ENCODE measurements at places on chromosomes 4 and X.
A peak's percentile ranks its signal among the peaks of the same experiment; 100 is the strongest.

DNA sequence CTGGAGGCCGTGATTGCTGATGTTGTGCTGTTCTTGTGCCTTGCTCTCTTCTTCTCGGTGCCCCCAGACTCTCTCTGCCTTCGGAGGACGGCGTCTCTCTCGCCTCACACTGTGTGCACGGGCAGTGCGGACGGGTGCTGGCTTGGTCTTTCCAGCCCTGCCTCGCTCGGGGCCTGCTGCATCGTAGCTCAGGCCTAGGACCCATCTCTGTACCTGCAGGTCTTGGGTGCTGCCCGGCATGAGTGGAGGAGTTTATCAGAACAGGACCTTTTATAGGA lies 18.2 kb downstream of the RGS12 start:
- DNase-seq: no peak

GRCh38 chrX:11188664-11189063 lies 77.5 kb downstream of the HCCS start:
- peak; percentile 48 for DNase-seq

- no peak for DNase-seq
Observed at GRCh38 chr4:104413487-104413886, 81.2 kb downstream of the CXXC4 start.

- no peak for DNase-seq
Observed at GRCh38 chr4:86717651-86718050, 123.5 kb downstream of the PTPN13 start.

DNA sequence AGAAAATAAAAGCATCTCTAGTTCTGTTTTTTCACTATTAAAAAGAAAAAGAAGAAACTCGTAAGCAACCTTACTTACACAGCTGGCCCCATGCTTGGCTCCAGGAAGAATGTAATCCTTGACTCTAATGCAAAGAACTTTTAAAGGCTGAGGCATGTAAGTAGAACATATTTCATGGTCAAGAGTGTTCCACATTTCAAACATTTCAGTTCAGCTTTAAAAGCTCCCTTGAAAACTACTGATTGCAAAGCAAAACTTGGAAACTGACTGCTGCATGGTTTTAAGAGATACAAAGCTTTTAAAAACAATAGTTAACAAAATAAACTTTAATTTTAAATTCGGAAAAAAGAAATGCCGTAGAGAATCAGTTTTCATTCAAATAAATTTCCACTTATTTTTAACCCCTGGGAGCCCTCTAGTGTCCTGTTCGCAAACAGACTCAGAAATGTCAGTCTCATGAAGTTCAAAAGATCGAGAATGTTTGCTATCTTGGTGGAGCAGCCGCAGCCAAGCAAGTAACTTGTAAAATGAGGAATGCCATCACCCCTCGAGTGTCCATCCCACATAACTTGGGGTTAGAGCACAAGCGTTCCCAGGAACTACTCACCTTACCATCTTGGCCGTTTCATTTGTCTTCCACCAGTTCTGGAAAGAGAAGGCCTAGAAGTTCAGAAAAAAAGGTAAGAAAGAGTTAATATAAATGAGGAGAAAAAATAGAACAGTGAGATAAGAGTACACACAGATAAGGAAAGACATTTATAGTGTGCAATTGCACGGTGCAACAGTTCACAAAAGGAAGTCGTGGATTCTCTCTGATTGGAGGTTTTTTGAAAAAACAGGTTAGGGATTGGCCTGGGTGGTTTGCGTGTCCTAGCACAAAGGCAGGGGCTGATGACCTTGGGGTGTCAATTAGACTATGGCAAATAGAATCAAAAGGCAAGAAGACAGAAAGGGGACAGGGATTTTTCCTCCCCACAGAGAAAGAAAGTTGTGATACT lies at the start of gene GASK1B:
GASK1B (minus strand) TSS at position 765 of the 998 bp plus-strand sequence. CDS start 1,650 bp downstream, outside the sequence.
- peak; percentile 74 for DNase-seq

DNA sequence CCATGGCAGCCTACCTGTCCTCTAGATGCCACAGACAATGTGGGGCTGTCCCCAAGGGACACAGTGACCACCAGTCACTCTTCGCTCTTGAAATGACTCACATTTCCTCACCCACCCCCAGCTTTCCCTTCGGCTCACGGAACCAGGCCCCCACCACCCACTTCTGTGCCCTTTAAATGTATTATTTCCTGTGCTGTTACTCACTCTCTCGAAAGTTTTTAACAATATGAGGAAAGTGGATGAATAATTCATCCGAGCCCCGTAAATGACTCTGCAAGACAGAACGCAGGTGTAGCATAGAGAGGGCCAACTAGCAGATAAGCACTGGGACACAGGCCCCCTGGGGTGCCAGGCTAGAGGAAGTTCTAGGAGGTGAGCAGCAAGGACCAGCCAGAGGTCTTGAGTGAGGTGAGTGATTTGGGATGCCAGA lies 179.5 kb upstream of the TBL1X start:
- no peak for DNase-seq

DNA sequence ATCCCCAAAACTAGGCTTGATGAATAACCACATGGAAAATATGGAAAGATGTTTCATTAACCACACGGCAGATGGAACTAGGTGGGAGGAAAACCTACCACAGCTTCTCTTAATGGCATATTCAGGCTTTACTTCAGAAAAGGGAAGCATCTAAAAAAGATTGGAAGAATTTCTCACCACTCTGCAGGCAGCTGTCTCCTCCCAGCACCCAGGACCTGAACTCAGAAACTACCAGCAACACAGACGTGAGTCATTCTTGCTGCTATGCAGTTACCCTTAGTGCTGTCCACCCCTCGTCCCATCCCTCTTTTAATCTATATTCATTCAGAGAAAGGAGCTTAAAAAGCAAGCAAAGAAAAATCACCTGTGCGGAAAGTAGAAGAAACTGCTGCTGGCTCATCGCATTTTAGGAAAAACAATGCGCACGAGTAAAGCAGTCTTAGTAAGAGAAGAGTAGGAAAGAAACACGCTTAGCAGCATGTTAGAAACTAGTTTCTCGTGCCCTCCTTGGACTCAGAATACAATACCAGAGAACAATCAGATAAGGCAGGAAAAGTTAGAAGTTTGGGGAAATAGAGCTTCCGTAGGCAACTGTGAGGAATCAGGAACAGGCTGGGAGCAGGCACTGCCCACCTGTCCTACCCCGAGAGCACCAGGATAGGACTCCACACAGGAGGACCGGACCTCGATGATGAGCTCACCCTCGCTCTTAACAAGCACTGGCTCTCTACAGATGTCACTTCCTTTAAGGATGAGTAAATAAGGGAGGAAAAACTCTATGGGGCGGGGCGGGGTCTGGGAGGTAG lies 48.1 kb upstream of the ENPP6 start:
- peak; percentile 69 for DNase-seq

GRCh38 chrX:43540318-43540717 lies 115.8 kb upstream of the MAOA start:
- no peak for DNase-seq

DNA sequence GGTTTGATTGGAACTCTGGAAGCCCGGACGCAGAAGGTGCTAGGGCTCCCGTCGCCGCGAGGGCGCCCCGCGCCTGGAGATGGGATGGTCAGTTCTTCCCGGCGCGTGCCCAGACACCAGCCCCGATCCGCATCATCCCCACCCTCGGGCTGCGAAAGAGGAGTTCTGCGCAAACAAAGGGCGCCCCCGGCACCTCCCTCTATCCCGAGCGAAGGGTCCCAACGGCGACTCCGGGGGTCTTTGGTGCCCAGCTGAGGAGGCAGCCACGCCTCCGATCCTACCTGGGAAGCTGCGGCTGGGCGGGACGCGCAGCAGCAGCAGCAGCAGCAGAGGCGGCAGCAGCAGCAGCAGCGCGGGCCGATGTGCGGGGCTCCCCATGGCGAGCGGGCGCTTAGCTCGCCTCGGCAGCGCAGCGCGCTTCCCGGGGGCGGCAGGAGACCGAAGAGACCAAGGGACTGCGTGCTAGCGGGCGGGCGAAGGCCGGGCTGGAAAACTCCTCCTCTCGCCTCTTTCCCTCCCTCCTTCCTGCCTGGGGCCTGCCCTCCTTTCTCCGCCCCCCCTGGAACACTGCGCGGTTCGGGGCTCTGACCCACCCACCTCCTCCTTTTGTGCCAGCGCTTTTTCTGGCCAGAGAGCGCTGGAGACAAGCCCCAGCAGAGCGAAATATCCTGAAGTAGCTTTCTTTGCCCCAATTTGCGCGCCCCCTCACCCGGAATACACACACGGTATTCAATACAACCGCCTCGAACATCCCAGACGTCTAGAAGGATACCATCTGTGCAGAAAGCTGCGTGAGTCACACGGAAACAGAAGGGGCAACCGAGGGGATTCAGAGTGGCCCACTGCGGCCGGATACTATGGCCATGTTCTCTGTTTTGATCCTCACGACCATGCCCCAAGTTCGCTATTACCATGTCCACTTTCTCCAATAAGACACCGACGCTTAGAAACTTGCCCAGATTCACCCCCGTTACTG lies at the start of gene SRPX:
SRPX (minus strand) TSS at position 457 of the 976 bp plus-strand sequence; CDS start at position 378, 79 bp downstream.
- DNase-seq: peak; percentile 25

GRCh38 chrX:116204932-116205331 lies 34.4 kb downstream of the AGTR2 start:
- peak; percentile 3 for DNase-seq

- peak; percentile 90 for DNase-seq
Observed at GRCh38 chr4:129358571-129358970, 262.6 kb downstream of the C4orf33 start.

DNA sequence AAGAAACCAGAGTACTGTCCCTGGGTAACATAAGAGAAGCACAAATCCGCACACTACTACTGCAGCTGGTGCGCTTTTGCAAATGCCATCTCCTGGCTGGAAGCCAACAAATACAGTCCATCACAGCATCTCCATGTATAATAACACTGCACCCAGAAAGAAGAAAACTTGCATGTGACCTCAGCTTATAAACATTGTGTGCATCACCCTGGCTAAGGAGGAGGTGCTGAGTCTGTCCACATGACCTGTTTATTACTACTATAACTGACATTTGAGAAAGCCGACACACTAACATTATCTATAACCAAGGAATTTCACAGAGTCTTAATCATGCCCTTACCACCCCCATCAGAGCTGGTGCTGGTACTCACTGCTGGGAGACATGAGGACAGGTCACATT lies 516.8 kb downstream of the CFAP47 start:
- DNase-seq: no peak

DNA sequence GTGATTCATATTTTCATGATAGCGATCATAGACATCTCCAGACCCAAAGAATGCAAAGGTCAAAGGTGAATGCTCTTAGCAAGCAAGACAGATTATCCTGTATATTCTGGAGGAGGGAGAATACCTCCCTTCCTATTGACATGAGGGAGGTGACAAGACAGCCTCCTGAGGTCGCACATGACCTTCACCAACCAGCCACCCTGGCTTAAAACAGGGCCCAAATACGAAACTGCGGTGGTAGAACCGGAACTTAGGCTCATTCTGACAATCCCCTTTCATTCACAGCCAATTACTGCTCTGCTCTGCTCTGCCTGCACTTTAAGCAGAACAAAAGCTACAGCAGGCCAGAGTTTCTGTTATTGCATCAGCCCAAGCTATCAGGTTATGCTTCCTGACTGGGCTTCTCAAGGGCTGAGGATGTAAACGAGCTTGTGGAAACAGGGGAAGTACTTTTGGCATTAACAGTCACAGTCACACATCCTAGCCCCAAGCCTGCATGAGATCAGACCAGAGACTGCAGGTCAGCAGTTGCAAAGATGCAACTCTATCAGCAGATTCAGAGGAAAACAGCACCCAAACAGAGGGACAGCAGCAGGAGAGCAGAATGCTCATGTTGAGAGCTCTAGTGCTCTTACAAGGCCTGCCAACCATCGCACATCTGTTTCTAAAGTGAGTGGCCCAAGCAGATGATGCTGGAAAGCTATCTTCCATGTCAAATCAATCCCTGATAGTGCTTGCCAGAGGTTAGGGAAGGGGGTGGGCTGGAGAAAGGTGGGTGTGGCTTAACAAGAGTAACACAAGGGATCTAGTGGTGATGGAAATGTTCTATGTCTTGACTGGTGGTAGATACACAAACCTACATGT lies 51.3 kb upstream of the MAP3K15 start:
- peak; percentile 73 for DNase-seq

- DNase-seq: no peak
Observed at GRCh38 chr4:11250510-11250909, 178.2 kb downstream of the HS3ST1 start.

DNA sequence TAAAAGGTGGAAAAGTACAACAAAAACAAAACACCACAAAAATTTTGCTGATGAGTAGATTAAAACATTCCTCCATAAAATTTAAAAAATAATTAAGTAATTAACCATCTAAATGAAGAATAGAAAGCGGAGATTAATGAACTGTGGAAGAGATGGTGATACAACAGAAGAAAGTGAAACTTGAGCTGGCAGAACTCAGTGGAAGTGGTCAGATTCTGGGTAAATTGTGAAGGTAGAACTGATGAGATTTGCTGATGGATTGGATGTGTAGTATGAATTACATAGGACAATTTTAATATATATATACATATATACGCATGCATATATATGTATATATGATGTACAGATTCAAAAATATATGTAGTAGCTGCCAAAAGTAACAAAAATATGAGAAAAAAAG lies 73.9 kb downstream of the AMOT start:
- no peak for DNase-seq

DNA sequence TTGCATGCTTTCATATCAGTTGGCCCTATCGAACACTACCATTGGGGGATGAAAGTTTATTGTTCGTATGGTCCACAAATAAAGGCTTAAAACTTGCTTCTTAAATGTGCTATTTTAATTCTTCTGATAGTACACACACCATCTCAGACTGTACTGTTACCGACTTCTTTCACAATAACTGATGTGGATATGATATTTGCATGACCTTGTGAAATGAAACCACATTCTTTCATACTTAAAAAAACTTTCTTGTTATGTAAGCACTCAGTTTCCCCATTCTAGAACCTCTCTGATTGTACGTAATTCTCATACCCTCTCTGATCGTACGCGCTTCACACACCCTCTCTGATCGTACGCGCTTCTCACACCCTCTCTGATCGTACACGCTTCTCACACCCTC lies 12.0 kb upstream of the WDR19 start:
- DNase-seq: no peak

- no peak for DNase-seq
Observed at GRCh38 chr4:573122-573892, 2.8 kb downstream of the TMEM271 start.

- no peak for DNase-seq
Observed at GRCh38 chrX:9241427-9241826, 207.5 kb upstream of the FAM9B start.

- peak; percentile 94 for DNase-seq
Observed at GRCh38 chr4:53541577-53542206, 49.6 kb downstream of the LNX1 start.

DNA sequence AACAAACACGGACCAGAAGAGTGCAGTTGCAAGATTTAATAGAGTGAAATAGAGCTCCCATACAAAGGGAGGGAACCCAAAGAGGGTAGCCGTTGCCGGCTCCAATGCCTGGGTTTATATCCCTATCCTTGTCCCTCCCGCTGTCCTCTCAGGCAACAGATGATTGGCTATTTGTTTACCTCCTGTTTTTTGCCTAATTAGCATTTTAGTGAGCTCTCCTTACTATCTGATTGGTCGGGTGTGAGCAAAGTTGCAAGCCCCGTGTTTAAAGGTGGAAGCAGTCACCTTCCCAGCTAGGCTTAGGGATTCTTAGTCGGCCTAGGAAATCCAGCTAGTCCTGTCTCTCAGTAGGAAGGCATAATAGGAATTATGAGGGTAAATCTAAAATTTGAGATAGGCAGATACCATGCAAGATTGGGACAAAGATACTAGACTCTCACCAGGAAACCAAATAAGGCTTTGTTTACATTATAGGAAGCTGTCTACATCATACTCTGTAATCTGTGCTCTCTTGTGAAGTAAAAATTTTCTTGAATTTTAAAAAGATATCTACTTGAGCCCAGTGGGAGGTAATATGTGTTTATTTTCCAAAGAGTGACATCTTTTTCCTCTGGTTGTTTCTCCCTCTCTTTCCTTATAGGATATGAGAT lies 65.9 kb downstream of the ATP10D start:
- DNase-seq: peak; percentile 38

- peak; percentile 43 for DNase-seq
Observed at GRCh38 chr4:8101213-8102075, 57.2 kb downstream of the ABLIM2 start.

Measured in iris pigment epithelial cell (primary cell).